GM10248 (cell line): ENCODE measurements at places on chromosomes 4 and X.

DNA sequence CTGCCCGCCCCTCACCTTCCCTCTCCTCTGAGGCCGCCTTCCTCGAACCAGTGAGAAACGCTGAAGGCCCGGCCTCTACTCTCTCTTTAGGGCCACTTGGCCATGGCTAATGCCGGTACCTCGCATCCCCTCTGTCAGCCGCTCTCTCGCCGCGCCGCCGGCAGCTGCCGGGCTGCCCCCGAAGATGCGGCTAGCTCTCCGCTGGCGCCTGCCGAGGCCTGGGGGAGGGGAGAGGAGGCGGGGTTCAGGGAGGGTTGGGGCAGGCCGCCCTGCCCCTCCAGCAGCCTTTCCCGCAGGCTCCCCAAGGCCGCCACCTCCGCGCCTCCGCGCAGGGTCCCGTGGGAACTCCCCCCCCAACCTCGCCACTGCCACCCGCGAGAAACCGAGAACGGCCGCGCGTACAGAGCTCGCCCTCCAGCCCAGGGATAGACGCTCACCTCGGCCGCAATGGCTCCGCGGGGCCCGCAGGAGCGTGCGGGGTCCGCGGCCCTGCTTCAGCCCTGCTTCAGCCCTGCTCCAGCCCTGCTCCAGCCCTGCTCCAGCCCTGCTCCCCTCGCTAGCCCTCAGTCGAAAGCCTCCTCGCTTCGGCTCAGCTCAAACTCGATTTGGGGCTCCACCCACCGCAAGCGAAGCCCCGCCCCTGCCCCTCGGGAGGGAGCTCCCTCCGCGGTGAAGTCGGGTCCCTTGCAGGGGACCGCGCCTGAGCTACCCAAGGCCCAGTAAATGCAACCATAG, at the start of gene HUWE1:
HUWE1 (minus strand) TSS at position 569 of the 735 bp plus-strand sequence. CDS start 32,612 bp downstream, outside the sequence.
- DNase-seq, result peak; percentile 73

DNA sequence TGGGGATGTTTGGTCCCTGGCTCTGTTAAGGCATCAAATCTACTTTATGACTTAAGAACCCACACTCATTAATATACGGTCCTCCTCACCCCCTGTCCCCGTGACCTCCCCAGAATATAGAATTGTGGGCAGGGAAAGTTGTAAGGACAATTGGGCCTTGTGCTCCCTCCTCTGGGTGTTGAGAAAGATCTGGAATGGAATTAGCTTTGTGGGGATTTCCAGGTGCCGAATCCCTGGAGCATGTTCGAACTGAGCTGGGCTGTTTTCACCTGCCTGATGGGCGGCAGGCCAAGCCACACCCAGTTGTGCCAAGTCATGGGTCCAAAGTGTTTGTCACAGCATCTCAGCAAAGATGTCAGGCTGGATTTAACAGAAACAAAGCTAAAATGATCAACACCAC, 349.3 kb upstream of the KLF3 start:
- no peak for DNase-seq

DNA sequence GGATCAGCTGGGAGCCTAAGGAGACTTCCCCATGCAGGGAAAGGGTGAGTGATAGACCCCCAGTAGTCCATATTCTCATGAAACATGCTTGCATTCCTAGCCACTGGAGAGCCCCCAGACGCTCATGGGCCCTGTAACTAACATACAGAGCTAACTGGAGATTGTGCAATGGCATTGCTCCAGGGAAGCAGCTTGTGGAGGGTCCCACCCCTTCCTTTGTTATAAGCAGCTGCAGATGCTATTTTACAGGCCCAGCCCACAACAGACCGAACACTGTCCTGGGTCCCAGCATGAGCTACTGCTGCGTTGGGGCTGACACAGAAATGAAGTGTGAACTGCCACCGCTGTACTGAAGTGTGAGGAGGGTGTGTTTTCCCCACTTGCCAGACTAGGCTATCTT, 1465.7 kb upstream of the DIAPH2 start:
- no peak for DNase-seq

DNA sequence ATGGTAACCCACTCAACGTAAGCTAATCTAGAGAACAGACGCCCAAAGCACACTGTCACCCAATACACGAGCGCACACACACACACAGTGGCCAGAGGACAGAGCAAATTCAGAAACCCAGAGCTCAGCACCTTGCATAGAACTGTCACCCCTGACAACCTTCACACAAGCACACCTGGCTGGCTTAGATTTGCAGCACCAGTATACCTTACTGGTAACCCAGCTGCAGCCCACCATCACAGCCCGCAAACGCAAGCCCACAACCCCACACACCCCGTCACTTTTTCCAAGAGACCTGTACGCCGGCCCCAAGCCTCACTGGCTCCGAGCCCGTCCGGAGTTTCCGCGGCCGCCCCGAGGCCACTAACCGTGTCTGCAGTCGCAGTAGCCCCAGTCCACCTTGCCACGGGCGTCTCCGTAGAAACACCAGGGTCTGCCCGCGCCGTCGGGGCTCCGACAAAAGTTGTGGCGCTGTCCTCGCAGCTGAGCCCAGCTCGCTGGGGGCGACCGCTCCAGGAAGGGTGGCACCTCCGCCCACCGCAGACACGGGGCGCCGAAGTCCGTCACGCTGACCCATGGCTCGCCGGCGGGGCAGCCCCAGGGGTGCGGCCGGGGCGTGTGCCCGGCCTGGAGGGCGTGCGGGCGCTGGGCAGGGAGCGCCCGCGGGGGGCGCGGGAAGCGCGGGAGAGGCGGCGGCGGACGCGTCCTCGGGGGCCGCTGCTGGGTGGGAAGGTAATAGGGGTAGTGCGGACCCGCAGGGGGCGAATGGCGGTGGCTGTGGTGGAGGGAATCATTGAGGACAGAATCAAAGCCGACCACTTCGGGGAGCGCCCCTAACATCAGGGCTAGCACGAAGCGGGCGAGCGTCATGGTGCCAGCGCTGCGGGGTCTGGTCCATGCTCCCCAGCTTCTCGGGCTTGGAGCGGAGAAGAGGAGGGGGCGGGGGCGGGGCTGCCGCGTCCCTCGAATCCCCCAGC, 664 bp downstream of the PRSS12 start:
- DNase-seq, result peak; percentile 36

DNA sequence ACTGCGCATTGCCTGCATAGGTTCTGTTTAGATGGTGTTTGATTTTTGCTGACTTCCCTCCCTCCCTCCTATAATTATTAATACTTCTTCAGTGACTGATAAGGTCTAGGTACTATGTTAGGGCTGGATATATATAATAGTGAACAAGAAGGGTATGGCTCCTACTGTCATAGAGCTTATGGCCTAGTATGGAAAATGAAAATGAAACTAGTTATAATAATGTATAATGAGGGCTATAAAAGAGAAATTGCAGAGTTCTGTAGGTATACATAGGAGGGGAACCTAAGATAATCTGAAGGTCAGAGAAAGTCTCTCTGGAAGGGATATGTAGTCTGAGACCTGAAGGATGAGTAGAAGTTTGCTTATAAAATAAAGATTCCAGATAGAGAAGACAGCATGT, 102.1 kb downstream of the DCK start:
- no peak for DNase-seq

- no peak for DNase-seq
Observed at GRCh38 chrX:17104433-17104832, 158.0 kb downstream of the REPS2 start.

- no peak for DNase-seq
Observed at GRCh38 chr4:147118528-147118927, 172.9 kb upstream of the TTC29 start.

- DNase-seq, result no peak
Observed at GRCh38 chr4:14943749-14944148, 58.5 kb upstream of the CPEB2 start.

DNA sequence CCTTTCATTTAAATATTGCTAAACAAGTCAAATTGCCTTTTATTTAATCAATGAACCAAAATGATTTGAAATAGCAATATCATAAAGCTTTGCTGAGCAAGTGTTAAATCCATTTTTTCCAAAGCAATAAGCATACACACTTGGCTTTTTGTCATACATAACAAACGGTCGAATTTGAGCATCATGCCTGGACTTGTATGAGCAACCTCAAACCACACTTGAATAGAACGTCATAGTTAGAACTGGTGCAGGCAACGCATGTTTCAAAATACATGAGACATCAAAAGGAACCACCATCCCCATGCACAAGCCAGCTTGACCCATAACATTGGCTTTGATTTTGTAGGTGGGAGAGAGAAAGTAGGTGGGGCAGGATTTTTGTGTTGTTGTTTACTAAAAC, 812.3 kb upstream of the FRG1 start:
- DNase-seq, result no peak

GRCh38 chrX:50108264-50108663, 92.5 kb downstream of the AKAP4 start:
- DNase-seq, result no peak

DNA sequence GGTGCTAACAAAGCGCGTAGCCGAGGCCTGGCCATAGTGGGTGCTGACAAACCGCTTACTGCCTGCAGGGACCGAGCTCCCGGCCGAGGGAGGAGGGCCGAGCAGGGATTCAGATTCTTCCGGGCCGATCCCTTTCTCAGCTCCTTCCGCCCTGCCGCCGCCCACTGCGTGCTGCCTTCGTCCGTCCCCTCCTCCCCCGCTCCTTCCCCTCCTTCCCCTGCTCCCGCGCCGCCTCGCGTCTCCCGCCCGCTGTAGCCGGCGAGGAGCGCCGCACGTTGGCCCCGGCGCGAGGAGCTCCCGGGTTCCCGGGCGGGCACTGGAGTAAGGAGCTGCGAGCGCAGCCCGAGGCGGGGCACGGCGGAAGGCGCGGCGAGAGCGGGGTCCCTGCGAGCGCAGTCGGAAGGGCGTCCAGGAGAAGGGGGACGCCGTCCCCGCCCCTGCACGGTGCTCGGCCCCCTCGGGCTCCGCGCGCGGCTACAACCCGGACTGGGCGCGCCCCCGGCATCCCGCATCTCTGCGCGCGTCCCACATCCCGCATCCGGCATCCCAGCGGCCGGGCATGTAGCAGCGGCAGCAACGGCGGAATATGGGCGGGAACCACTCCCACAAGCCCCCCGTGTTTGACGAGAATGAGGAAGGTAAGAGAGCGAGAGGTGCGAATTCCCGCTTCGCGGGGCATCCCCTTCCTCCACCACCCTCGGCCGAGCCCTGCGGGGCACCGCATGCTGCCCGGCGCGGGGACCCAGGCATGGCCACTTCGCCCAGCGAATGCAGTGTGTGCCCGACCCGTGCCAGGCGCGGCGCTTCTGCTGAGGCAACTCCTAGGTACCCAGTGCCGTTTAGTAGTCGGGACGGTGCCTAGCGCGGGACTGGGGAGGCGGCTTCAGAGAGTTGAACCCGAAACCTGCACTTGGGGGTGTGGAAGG, at the start of gene STK32B:
STK32B (plus strand) TSS at position 203 of the 926 bp plus-strand sequence.
- peak; percentile 33 for DNase-seq

DNA sequence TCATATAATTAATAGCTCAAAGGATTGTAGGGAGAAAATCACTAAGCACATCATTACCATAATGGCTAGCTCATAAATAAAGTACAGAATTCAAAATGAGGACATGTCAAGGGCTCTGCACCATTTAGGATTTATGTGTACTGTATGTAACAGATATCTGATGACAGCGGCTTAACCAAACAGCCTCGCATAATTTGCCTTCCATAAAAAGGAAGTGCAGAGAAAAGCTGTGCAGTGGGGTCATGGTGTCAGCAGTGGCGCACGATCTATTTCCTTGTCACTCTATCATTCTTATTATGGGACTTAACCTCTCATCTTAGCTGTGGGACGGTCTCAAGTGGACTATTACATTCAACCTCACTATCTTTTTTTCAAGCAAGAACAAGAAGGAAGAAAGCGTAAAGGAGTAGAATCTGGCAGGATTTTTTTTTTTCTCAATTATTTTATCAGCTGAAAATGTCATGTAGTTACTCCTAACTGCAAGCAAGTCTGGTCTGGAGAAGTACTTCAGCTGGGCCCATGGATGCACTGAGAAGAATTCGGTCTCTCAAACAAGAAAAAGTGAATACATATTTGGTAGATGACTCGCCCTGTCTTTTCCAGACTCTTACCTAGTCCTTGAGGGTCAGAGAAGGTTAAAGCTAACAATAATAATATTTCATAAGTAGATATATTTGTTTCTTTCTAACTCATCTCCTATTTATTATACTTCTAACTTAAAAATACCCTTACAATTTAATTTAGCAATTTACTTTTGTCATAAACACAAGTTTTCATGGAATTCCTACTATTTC, 94.6 kb downstream of the COX18 start:
- no peak for DNase-seq

DNA sequence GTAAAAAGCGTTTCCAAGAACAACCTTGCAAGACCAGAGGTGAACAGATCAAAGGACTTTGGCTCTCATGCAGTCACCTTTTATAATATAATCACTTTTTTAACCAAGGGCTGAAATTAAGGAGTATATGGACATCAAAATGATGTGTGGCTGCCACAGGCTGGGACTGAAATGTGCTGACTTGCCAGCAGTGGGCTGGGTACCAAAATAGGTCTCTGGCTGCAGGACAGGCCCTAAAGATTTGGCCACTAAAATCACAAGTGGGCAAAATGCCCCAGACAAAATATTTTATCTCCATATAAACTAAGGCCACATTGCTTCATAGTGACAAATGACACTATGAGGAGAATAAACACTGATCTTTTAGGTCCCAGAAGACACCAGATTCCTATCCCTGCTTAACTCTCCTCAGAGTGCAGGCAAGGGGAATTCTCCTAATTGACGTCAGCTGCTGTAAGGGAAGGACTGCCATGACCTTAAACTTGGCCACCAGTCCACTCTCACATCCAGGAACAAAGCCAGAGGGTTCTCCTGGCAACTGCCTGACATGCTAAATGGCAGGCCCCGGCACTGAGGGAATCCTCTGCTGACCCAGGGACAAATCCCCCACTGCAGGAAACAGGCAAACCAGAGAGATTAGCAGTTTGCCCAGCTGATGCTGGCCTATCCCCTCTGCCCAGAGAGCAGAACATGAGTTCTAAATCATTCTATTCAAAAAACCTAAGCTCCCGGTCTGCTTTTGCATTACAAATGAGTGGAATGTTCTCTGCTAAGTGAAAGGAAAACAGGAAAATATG, 155.8 kb downstream of the PPP3CA start:
- no peak for DNase-seq

DNA sequence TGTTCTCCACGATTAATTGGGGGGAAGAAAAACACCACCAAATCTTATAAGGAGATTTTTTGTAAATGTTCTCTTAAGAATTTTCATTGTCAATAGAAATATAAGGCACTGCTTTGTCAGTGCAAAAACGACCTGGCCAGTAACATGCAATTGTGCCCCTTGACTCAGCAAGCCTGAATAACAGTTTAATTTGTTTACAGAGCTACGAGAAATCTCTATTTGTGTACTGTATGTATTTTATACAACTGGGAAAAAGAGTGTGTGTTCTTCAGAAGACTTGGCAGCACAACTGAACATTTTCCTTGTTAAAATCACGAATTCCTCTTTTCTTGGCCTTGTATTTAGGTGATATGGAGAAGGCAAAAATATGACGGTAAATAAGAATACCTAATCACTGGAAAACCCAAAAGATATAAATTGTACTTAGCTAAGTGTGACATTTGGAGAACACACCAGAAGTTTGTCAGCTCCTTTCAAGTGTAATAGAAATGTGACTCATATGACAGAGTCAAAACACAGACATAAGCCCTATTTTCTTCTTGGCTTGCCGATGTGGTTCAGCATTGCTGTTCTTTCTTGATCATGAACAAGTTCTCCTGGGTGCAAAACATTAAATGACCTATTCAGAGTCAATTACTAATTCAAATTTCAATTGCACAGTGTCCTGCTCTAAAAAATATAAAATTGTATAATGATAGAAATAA, 945.0 kb upstream of the INTU start:
- DNase-seq, result no peak

GRCh38 chrX:11580789-11581188, 84.9 kb downstream of the ARHGAP6 start:
- DNase-seq, result no peak
